ENCODE measurements at places on chromosomes 7 and 10.
A peak's percentile ranks its signal among the peaks of the same experiment; 100 is the strongest.

GRCh38 chr7:101947899-101948298, 130.5 kb downstream of the CUX1 start:
- no peak for DNase-seq

DNA sequence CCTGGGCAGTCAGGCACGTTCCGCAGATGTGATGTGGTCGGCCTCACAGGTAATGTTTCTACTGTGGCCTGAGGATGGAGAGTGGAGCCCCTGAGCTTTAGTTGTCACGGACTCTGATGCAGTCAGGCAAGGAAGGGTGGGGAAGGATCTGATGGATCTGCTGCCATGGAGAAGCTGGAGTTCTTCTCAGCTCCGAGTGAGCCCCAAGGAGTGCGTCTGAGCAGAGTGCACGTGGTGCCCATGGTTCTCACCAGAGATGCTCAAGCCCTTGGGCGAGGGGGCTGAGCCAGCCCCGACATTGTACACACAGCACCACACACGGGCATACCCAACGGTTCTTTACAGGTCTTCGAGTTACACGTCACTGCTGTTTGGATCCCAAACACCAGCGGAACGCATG, 192.5 kb downstream of the EBF3 start:
- DNase-seq = no peak

DNA sequence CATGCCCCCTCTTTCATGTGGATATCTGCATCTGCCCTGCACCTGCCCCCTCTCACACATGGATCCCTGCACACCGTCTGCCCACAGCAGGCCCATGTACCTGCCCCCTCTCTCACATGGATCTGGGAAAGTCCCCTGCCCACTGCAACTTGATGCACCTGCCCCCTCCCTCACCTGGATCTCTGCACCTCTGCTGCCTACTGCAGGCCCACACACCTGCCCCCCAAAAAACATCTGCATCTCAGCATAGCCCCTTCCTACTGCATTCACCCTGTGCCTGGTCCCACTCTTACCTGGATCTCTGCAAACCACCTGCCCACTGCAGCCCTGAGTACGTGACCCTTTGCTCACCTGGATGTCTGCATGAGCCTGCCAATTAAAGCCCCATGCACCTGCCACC, 479.8 kb downstream of the PTPRN2 start:
- DNase-seq = no peak

DNA sequence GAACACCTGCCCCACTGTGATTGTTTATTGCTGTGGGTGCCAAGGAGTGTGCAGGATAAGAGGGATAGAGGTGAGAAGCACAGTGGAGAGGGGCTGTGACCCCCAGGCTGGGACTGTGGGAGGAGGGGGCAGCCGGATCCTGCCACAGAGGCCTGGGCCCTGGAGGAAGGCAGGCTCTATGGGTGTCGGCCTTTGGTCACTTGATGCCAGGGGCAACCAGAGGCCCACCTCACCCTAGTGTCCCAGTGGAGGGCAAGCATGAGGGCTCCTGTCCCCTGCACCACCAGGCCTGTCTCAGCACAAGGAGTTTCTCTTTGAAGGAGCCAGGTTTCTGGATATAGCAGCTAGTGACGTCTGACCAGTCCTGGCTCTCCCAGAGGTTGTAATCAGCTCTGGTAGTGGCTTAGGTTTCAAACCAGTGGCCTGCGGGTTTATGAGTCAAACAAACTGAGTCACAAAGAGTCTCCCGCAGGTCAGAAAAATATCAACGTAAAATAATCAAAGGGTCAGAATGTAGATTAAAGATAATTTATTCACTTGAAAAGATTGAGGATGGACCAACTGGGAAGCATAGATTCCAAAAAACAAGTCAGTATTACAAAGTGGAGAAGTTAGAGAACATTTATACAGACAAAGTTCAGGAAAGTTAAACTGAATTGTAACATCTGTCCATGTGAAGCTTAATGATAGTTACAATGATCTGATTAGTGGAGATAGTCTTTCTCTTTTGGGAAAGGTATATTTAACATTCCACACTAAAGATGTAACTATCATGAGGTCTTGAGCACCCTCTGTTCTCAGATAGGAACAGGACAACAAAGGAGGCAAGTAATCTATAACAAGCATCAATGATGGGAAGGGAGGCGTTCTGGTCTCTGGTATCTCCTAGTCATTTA, 37.2 kb upstream of the ZNF488 start:
- no peak for DNase-seq

DNA sequence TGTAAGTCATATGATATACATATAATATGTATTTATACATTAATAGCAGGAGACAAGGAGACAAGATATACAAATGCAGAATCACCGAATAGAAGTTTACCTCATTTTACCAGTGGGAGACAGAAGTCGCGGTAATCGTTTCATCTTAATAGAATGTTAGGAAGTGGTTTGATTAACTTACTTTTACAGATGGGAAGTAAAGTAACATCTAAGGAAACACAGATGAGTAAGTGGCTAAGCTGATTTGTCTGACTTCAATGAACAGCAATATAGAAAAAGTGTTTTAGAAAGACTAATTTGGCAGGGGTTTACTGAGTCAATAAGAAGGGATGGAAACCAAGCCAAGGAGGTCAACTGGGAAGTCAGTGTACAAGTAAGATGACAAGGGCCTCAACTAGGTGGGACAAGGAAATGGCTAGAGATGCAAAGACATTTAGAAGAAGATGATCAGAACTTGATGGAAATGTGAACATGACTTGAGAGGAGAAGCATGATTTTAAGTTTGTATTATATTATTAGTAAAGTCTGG, 36.2 kb upstream of the FAM133B start:
- DNase-seq = no peak

DNA sequence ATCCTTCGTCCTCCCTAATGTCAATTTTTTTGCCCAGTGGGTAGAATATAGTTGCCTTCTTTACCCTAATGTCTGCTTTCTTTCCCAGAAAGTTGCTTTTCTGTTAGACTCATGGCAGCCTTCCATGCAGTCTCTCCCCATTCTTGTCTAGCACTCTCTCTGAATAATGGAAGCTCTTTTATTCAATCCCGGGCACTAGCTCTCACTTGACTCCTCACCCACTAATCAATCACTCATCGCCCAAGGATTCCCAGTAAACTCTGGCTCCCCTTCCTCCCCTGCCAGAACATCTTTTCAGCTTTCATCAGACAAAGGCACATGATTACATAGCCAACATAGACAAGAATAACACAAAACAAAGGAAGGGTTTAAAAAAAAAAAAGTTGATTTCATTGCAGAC, 100.2 kb upstream of the RELN start:
- no peak for DNase-seq

DNA sequence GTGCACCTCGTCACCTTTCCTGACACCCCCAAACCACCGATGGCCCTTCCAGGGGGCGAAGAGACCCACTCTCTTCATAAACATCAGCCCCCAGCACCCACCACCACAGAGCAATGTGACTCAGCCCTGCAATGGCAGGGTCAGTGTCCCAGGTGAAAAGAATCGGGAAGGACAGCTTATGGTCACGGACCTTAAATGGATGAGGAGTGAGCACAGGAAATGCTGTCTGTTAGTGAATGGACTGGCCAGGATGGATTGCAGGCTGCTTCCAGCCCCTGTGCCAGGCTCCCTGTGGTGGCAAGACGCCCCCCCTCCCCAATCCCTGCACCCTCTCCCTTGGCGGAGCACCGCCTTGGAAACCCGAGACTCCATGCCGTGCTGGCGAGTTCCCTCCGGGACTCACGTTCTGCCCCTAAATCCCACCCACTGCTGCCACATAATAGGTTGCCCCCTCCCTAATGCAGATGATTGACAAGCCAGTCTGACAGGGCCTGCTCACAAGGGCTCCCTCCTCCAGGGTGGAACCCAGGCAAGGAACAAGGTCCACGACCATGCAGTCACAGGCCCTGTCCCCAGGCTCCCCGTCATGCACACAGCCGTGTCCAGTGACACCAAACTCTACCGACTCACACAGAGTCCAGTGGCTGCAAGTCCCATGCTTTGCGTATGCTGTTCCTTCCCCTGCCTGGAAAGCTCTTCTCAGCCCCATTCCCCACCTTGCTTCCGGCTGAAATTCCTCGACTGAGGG, 7.3 kb downstream of the ASB13 start:
- DNase-seq = no peak

DNA sequence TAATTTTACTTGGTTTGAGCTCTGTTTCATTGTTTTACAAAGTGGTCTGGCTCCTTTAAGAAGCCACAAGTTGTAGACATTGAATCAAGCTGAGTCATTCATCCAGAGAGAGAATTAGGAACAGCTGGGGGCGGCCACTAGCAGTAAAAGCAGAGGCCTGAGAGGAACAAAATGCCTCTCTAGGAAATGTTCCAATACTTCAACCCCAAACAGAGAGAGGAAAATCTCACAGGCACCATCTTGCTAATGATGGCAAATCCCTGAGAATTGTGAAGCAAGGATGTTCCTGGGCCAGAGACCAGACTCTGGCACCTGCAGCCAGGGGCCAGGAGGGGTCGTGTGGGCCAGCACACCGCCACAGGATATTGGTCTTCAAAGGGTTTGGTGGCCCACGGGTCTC, 26.5 kb upstream of the TRIL start:
- DNase-seq = no peak

DNA sequence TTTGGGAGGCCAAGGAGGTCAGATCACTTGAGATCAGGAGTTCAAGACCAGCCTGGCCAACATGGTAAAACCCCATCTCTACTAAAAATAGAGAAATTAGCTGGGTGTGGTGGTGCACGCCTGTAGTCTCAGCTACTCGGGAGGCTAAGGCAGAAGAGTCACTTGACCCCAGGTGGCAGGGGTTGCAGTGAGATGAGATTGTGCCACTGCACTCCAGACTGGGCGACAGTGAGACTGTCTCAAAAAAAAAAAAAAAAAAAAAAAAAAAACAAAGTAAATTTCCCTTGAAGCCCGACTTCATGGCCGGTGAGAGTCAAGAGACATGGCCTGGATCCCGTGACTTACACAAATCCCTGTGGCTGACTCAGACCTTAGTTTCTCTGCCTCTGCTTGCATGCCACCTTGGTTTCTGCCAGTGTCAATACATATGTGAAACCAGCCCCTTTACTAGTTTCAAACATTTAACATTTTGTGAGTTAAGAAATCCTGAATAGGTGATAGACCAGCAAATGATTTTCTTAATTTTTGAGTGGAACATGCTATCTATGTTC, 62.8 kb downstream of the ZEB1 start:
- peak; percentile 12 for DNase-seq

GRCh38 chr7:70539205-70539604, 592.7 kb upstream of the GALNT17 start:
- DNase-seq = no peak

- DNase-seq = no peak
Measured at GRCh38 chr10:97759946-97760345, 11.9 kb downstream of the SFRP5 start.

GRCh38 chr7:18638594-18639452, 143.3 kb downstream of the HDAC9 start:
- DNase-seq = no peak

DNA sequence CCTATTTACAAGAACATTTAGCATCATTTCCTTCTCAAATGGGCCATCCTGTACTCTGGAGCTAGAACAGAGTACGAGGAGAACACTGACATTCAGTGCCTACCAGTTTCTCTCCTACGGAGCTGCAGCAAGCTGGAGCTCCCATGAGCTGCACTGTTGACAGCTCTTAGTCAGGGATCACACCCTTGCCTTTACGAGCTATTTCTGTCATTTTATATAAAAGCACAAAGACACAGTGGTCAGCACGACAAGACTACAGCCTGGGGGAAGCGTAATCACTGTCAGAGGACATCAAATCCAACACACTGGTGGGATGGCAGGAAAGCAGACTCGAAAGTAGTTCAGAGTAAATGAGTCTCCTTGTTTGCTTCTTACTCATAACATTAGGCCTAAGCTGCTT, 2.7 kb downstream of the CDCA7L start:
- DNase-seq = no peak

- no peak for DNase-seq
Measured at GRCh38 chr10:34061841-34062240, 727.4 kb upstream of the NRP1 start.

DNA sequence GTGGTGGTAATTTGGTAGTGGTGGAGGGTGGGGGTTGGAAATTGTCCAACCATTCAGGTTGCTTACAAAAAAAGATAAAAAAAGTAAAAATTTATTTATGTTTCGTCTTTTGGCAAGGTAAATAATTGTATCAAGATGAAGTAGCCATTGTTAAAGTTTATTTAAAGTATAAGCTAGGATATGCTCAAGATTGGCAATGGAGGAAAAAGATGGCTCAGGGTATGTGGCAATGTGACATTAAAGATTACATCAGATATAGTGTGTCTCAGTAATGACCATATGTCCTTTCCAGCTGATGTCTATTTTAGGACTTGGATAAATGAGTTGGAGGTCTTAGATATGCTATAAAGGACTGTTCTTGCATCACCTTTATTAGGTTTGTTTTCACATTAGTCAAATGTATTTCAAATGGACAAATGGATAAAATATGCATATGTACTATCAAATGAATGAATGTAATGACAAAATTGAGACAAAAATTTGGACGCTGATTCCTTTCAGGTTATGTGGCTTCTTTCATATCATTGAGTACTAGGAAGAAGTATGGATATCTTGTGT, 60.9 kb downstream of the ST7 start:
- no peak for DNase-seq

DNA sequence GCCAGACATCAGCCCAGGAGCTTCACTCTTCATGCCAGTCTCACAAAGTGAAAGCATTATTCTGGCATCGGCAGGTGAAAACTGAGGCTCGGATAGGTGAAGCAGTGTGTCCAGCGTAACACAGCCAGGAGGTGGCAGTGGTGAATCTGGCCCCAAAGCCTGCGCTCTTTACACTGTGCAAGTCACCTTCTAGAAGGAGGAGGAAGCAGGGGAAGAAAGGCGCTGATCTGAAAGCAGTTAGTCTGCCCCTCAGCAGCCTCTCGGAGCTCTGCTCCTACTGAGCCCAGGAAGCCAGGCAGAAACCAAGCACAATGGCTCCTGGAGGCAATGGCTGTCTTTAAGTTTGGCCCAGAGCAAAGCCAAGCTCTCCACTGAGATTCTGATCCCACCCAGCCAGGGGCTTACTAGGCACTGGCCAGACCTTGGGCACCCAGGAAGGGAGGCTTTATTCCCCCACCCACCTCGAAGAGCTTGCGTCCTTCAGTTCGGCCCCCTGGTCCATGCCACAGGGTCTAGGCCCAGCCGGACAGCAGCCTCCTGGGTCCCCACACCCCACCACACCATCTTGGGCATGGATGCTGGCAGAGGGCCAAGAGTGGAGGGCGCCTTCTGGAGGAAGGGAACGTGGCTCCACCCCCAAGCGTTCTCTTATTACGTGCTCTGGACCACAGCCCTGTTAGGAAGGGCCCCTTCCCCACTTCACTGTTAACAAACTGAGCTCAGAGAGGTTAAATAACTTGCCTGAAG, 104.5 kb downstream of the GRID1 start:
- no peak for DNase-seq

- DNase-seq = no peak
Measured at GRCh38 chr10:126463286-126463685, 75.0 kb upstream of the ADAM12 start.

GRCh38 chr10:86650151-86650550, 4.2 kb upstream of the OPN4 start:
- DNase-seq = no peak

- no peak for DNase-seq
Measured at GRCh38 chr10:631266-631665, 58.2 kb downstream of the DIP2C start.

GRCh38 chr7:22351329-22351692, 5.6 kb downstream of the RAPGEF5 start:
- no peak for DNase-seq

GRCh38 chr10:128324058-128324827, 198.0 kb upstream of the MKI67 start:
- DNase-seq = no peak

GRCh38 chr7:102241431-102241830, 45.2 kb upstream of the SH2B2 start:
- DNase-seq = no peak
